Lung (tissue), 17 donors: ENCODE measurements at places on chromosomes 6 and 20. TPM values are rescaled to one million over a fixed set of nuclear protein-coding genes. Genes with fewer than 3 reads are reported as not detected.

FAM184A gene
- polyA plus RNA-seq = 4.4 TPM

TRAPPC3L gene
- not detected for polyA plus RNA-seq

HLA-DQB2 gene
- 1.9 TPM for polyA plus RNA-seq

HNF4A gene
- polyA plus RNA-seq = 0.14 TPM

PTK7 gene
- polyA plus RNA-seq = 37.4 TPM

SLC26A8 gene
- 0.20 TPM for polyA plus RNA-seq

DNA sequence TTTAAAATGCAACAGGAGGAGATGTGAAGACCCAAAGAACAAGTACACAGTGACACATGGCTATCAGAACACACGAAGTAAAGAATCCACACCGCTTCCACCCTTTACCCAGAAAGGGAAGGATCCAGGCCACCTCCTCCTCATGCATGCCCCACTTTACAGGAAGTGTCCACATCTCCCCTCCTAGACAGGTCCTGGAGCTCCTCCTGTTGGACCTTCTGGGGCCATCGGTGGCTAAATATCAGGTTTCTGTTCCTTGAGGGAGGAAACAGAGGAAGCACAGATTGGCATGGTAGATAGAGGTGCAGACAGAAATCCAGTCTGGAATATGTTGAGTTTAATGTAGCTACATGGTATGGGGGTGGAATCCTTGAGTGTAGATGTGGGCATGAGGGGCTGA is 10.9 kb downstream of the NINL start:
- H3K4me3 ChIP-seq = no peak overlapping the region
- no peaks in the 10 kb centered on the region for H3K27me3 ChIP-seq
- DNase-seq = no peak
- no peak overlapping the region for H3K27ac ChIP-seq
- no peaks in the 10 kb centered on the region for H3K36me3 ChIP-seq
- no peaks in the 10 kb centered on the region for H3K4me1 ChIP-seq

DNA sequence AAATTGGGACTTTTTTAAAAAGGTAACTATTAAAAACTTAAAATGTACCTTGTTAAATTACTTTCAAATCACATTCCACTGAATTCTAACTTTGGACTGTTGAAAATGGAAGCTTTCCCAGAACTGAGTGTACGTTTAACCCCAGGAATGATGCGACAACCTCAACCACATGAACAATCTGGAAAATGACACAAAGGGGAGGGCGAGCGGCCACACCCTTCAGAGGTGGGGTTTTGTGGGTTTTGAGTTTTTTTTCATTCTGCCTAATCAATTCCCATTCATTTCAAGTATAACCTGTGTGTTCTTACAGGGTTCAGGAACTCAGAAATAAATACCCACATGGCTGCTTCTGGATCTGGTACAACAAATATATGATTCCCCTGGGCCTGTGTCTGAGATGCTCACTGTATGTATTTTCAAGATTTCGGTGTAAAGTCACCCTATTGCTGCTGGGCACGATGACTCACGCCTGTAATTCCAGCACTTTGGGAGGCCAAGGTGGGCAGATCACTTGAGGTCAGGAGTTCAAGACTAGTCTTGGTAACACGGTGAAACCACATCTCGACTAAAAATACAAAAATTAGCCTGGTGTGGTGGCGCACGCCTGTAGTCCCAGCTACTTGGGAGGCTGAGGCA is 21.6 kb downstream of the CNKSR3 start:
- no peak overlapping the region for H3K27ac ChIP-seq
- H3K36me3 ChIP-seq = no peaks in the 10 kb centered on the region
- peaks cover 2% of the 10 kb centered on the region for H3K4me1 ChIP-seq
- no peak overlapping the region for H3K4me3 ChIP-seq
- DNase-seq = no peak

DNA sequence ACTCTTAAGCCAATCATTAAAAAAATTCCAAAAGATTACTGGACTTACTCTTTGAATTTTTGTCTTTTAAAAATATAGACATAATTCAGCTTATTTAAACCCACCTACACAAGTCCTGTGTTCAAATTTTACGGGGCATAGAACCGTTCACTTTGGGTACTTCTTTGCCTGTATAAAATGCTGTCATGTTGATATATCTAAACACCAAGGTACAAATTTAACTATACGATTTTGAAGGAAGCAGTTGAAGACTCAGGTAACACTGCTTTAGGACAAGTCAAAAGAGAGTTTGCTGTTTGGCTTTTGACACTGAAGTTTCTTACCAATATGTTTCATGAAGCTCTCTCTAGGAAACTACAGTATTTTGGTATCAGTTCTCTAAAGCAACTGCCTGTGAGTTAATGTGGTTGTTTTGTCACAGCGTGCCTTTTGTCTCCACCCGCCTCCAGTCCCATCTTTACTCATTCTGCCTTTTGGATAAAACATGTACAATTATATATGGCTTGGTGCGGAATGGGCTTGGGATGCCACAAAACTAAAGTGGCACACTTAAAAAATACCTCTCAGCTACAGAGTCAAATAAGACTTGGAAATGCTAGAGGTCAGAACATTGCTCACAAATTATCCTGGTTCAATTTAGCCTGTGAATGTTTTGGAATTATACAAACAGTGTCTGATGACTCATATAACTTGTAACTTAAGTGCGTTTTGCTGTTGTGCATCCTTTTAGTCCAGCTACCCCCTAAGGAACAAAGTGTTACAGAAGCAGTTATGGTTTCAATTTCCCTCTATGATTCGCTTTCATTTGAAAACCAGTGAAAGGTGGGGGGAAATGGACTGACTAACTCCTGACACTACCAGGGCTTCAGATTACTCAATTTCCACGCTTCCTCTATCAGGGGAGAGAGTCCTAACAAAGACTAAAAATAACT is 38.7 kb downstream of the RGS17 start:
- no peak overlapping the region for H3K4me3 ChIP-seq
- no peaks in the 10 kb centered on the region for H3K4me1 ChIP-seq
- no peaks in the 10 kb centered on the region for H3K27me3 ChIP-seq
- no peaks in the 10 kb centered on the region for H3K36me3 ChIP-seq
- no peak for DNase-seq

DNA sequence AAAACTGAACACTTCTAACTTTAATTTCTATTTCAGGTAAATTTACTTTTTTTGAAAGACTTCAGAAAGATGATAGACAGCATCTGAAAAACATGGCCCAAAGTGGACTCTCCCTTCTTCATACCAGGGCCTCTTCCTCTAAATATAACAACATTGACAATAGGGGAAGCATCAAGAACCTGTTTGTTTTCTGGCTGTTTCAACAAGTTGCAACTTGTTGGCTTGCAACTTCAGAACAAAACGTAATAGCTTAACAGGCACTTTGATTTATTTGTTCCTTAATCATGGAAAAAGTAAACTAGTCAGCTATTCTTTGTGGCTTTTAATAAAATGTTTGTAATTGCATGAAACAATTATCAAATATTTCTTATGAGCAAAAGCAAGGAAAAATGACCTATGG is 34.3 kb downstream of the RGS17 start:
- H3K27me3 ChIP-seq = no peaks in the 10 kb centered on the region
- H3K36me3 ChIP-seq = no peaks in the 10 kb centered on the region
- no peaks in the 10 kb centered on the region for H3K4me1 ChIP-seq
- DNase-seq = no peak
- no peak overlapping the region for H3K4me3 ChIP-seq

DNA sequence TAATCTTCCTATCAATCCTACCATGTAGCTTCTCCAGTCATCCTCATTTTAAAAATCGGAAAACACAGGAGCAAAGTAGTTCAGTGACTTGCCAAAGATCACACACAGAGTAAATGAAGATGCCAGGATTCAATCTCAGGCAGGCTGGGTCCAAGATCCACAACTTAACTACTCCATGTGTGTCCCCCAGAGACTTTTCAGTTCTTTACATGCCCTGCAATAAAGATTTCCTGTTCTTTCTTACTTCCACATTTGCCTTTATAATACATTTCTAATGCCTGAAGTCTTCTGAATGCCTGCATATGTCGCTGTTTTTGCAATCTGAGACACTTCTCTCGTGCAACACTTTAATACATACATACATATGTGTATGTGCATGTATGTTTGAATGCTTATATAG is 121.7 kb upstream of the MARCKS start:
- no peaks in the 10 kb centered on the region for H3K27me3 ChIP-seq
- no peaks in the 10 kb centered on the region for H3K4me1 ChIP-seq
- no peak overlapping the region for H3K27ac ChIP-seq
- H3K36me3 ChIP-seq = no peaks in the 10 kb centered on the region

DNA sequence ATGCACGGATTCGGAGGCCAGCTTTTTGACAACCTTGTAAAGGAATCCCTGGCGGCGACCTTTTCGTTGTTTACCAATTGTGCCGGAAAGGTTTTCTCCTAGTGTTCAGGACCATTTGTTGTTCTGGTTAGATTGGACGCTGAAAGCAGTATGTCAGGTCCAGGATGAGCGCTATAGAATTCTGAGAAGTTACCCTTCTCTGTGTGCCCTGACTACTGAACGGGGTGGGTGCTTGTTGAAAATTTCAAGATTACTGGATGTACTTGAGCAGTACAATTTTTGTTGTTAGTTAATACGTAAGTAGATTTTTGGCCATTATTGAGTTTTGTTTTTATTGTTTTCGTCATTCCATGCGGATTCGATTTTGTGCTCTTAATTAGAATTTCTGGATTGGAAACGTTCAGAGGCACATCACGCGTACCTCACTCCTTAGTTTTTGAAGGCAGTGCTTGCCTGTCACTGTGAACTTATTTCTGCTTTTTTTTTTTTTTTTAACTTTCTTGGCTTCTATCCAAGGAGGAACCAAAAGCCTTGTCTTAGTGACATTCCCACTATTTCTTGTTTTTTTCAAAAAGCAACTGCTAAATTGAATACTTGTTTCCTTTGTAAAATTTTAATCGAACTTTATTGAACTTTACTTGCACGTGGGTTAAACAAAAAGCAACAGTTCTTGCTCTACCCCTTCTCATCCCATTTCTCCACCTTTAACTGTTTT is 898 bp downstream of the XRN2 start:
- H3K27me3 ChIP-seq = peaks cover 3% of the 10 kb centered on the region
- peak overlapping the region; percentile 89 for H3K4me3 ChIP-seq
- H3K4me1 ChIP-seq = peaks cover 14% of the 10 kb centered on the region
- H3K27ac ChIP-seq = peak overlapping the region; percentile 99
- peaks cover 3% of the 10 kb centered on the region for H3K36me3 ChIP-seq
- peak; percentile 57 for DNase-seq

DNA sequence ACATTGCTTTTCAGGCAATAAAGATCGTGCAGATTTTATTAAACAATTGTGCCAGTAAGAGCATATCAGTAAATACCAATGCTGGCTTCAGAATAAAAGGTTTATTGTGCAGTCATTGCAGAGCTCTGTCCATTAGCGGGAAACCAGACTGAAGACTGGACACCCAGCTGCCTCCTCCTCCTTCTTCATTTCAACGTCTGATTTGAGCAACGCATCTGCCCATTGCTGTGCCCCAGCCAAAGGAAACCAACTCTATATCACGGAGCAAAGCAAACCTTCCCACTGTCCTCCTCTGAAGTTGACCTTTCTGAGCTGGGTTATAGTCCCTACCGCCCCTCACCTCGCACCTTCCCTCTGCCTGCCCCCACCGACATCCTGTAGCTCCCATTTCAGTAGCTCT is 80.8 kb downstream of the SLC22A23 start:
- no peak for DNase-seq
- peaks cover 2% of the 10 kb centered on the region for H3K27me3 ChIP-seq
- no peaks in the 10 kb centered on the region for H3K36me3 ChIP-seq
- H3K4me3 ChIP-seq = no peak overlapping the region
- no peak overlapping the region for H3K27ac ChIP-seq

- DNase-seq = peak; percentile 59
- no peaks in the 10 kb centered on the region for H3K27me3 ChIP-seq
- H3K4me1 ChIP-seq = peaks cover 15% of the 10 kb centered on the region
- H3K27ac ChIP-seq = peak overlapping the region; percentile 100
Measured at GRCh38 chr6:41073968-41074691, 1.4 kb downstream of the NFYA start.

- DNase-seq = peak; percentile 51
- H3K27me3 ChIP-seq = no peaks in the 10 kb centered on the region
- no peaks in the 10 kb centered on the region for H3K36me3 ChIP-seq
- peaks cover 8% of the 10 kb centered on the region for H3K4me1 ChIP-seq
Measured at GRCh38 chr20:61185841-61186601, 66.0 kb upstream of the CDH4 start.

DNA sequence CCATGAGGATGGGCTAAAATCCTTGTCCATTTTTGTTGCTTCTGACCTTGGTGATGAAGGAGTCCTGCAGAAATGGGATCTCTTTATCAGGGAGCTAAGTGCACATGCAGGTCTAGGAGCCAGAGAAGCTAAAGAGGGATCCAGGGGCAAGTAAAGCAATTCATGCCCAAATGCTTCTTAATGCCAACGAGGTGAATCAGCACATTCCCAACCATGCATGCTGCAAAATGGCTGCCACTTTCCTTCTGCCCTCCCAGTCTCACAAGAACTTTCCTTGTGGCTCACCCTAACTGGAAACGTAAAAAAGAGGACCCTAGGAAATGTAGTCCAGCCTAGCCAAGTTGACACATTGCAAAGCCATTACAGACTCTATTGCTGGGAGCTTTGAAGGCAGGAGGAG is 298.4 kb downstream of the MAFB start:
- DNase-seq = no peak
- H3K27me3 ChIP-seq = no peaks in the 10 kb centered on the region
- H3K27ac ChIP-seq = no peak overlapping the region

- H3K27ac ChIP-seq = no peak overlapping the region
- H3K27me3 ChIP-seq = no peaks in the 10 kb centered on the region
- H3K4me3 ChIP-seq = no peak overlapping the region
Measured at GRCh38 chr6:84390851-84391250, 163.4 kb upstream of the CEP162 start.

DNA sequence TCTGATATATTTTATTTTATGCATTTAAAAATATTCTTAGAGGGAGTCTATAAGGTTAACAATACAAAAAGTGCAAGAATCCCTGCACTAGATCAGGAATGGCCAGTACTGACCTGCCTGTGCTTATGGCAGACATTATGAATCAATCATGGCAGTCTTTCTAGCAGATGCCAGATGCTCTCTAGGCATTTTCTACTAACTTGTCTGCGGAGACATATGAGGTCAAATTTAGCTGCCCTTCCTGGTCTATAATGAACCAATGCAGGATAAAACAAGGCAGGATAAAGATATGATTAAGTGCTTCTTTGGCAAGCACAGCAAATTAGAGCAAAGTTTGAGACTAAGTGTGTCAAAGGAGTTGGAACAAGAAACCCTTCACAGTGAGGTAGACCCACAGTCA is 46.6 kb upstream of the RNF24 start:
- no peak overlapping the region for H3K27ac ChIP-seq
- H3K4me1 ChIP-seq = peaks cover 4% of the 10 kb centered on the region
- no peaks in the 10 kb centered on the region for H3K27me3 ChIP-seq
- no peak overlapping the region for H3K4me3 ChIP-seq

DNA sequence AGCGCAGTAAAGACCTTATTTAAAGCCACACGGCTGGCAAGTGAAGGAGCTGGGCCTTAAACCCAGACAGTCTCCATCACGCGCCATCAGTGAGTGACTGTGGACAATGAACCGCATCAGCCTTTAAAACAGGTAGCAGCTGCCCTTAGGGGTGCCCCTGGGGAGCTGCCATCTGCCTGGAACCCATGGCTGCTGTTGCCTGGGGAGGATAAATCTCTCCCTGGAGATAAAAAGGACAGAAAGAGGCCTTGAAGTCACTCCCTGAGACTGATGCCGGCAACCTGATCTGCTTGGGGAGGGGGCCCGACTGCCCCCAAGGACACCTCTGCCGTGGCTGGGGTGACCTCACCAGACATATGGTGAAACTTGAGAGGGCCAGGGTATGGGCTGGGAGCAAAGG is 73.5 kb downstream of the PREX1 start:
- H3K36me3 ChIP-seq = no peaks in the 10 kb centered on the region
- H3K27ac ChIP-seq = no peak overlapping the region
- H3K4me1 ChIP-seq = no peaks in the 10 kb centered on the region
- H3K27me3 ChIP-seq = peaks cover 3% of the 10 kb centered on the region
- no peak for DNase-seq
